ENCODE measurements at places on chromosomes 5 and 9.

GRCh38 chr9:120937596-120937995, 11.0 kb upstream of the TRAF1 start:
- peak; percentile 79 for DNase-seq

GRCh38 chr5:61619777-61620518, 287.9 kb downstream of the ZSWIM6 start:
- DNase-seq, result no peak

DNA sequence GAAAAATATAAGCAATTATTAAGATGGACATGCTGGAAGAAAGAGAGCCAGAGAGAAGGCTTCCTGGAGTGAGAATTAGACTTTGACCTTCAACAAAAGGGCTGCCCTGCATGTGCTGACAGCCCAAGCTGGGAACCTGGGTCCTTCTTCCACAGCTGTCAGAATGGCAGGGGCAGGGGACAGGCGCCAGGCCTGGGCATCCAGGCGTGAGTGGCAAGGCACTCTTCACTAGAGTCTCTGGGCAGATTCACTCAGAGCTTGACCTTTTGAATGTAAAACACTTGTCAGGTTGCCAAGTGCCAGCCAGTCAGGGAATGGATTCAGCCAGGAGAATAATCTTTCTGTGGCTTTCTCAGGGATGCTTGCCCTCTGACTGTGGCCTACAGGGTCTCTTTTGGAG, 119.1 kb upstream of the CLINT1 start:
- DNase-seq, result no peak

DNA sequence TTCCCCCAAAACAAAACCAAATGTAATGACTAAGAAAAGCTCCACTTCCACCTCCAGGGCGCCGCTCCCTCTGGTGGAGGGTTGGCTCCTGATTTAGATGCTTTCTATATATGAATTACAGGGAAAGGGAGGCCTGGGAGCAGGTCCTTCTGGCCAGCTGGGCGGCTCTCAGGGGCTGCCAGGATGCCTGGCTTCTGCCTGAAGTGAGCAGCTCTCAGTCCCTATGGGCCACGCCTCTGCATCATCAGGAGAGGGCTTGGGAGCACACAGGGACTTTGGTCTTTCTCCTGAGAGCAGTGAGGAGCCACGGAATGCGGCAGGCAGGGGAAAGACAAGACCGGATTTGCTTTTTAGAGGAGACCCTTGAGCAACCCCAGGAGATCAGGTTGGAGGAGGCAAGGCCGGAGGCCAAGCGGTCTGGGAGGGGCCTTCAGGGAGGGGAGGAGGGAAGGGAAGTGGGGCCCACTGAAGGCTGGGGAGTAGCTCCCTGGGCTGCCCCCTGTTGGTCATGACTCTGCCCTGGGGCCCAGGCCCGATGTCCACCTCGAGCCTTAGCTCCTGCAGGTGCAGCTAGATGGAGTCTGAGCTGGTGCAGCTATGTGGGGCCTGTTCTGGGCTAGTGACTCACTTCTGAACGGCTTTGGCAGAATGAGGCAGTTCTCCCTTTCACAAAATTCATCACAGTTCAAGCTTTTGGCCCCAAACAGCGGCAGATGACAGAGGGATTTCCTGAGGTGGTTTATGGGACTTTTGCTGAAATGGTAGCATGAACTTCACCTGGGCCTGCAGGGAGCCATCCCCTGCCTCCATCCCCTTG, 11.3 kb upstream of the GRHPR start:
- DNase-seq, result peak; percentile 13

DNA sequence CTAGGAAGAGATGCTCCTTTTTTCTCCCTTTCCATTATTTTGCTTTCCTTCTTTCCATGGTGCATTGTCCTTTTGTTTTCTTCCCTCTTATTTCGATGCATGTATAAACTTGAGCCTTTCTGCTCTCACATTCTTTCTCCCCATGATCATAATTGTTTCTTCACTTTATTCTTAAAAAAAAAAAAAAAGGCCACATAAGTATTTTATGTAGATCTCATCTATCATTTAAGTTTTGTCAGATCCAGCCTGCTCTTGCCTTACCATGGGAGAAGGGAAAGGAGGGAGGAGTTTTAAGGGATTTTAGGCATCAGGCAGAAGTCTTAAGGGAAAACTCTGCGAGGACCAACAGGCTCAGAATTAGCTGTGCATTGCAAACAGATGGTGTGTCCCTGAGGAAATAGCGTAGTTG, 11.1 kb downstream of the TGFBR1 start:
- DNase-seq, result no peak

DNA sequence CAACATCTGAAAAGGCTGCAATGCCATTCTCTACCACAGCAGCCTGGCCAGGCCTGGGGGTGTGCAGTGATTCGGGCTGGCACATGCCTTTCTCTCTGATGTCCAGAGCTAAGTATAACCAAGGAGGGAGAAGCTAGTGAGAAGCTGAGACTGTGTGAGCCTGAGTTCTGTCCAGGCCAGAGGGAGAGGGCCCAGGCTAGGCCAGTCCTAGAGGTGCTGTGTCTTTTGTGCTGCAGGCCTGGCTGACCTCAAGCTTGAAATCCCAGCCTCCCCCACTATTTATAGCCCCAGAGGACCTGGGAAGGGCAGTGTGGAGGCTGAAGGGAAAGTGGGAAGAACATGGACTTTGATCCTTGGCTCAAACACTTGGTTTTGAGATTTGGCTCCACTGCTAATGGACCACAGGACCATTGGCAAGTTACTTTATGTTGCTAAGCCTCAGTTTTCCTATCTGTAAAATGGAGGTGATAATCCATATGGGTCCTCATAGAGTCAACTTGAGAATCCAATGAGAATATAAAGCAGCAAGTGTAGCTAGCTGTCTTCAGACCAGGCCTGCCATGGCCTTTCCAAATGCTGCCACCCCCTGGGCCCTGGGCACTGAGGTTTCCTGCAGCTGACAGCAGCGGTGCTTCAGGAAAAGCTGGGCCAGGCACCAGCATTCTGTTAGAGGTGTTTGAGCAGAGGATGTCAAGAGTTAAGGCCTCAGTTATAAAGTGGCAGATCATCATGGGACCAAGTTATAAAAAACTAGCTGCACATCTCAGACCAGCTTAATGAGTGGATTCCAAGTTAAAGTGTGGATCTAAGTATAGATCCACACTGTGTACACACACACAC, 21.1 kb downstream of the BNIP1 start:
- no peak for DNase-seq

GRCh38 chr9:37341704-37342103, 80.8 kb upstream of the GRHPR start:
- DNase-seq, result no peak

DNA sequence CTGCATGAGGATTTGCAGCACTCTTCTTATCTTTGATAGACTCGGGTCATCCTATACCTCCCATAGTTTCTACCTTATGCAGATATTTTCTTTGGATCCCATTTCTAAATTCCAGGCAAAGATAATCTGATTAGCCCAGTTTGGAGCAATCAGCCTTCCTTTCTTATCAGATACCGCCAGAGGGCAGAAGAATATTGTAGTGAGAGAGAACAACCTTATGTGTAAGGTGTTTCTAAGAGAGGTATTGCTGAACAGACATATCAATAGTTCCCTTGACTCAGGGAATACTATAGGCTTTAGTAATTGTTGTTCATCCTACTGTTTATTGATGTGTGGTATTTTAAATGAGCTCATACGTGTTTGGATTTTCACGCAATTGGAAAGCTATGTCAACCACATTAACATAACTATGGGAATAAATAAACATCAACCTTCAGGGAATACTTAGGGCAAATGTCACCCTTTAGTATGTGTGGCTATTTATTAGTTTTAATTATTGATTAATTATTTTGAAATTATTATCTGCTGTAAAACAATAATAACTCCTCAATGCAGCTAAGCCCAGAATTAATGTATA, 1435.2 kb upstream of the CDH9 start:
- peak; percentile 11 for DNase-seq

DNA sequence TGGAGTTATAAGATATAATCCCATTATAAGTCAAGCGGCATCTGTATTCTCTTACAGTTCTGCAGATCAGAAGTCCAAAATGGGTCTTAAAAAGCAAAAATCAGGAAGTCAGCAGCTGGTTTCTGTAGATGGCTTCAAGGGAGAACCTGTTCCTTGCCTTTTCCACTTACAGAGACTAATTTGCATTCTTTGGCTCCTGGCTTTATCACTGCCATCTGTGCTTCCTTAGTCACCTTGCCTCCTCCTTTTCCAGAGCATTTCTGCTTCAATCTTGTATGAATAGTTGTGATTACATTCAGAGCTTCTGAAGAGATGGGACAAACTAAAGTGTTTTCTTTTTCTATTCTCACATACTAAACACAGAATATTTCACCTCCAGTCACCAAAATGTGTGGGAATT, 647.3 kb upstream of the GRAMD2B start:
- no peak for DNase-seq

- no peak for DNase-seq
Measured at GRCh38 chr5:32017692-32018367, 156.3 kb downstream of the GOLPH3 start.

- peak; percentile 74 for DNase-seq
Measured at GRCh38 chr5:178232124-178232919, at the start of gene PHYKPL. Gene PHYKPL, minus strand, starts transcription at chr5:178232802. Its CDS starts 252 bp downstream, at chr5:178232550.

DNA sequence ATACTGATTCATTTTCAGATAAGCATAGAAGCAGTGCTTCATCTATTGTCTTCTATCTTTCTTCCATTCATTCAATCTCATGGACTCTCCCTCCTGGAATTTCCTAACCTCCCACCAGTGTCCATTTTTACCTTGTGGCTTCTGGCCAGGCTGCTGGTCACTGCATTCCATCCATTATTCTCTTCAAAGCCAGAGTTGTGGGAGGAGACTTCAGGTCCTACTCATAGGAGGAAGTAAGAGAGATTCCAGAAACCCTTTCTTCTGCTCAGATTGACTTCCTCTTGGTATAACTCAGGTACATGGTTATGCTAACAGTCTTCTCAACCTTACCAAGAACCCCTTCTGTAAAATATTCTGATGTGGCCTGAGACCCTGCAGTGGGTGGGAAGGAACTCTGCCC, 153.3 kb upstream of the SLC12A2 start:
- peak; percentile 35 for DNase-seq
